ENCODE measurements at places on chromosomes 2 and 18. TPM values are rescaled to one million over a fixed set of nuclear protein-coding genes. Genes with fewer than 3 reads are reported as not detected.

DNA sequence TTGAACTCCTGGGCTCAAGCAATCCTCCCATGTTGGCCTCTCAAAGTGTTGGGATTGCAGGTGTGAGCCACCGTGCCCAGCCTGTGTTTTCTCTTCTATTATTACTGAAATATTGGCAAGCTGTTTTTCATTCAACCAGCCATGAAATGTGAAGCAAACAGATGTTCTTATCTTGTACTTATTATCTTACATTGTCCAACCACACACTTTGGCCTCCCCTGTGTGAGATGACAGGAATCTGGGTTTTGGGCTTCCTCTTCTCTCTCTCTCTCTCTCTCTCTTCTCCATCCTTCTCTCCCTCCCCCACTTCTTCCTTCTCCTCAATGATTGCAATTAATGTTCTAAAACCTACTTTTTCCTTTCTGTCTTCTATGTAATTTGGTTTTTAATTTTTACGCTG lies 33.1 kb downstream of the RAMP1 start:
- DNase-seq: no peak

DNA sequence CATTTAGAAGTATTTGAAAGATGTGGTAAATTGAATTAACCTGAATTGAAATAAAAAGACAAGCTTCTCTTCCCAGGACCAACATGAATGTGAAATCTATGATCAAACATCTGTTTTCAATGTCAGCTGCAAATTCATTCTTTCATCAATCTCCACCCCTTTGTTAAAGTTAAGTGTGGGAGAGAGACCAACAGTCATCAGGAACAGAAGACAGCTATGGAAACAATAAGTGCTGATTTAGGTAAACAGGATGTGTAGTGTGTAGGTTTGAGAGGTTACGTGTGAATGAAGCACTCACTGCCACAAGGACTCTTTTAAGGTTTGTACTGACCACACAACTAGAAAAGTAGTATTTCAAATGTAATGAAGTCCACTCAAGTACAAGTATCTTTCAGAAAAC lies 1659.8 kb upstream of the CELF4 start:
- DNase-seq: no peak

- DNase-seq: no peak
These were observed 76.7 kb upstream of the CAVIN2 start for GRCh38 chr2:191923652-191923997.

DNA sequence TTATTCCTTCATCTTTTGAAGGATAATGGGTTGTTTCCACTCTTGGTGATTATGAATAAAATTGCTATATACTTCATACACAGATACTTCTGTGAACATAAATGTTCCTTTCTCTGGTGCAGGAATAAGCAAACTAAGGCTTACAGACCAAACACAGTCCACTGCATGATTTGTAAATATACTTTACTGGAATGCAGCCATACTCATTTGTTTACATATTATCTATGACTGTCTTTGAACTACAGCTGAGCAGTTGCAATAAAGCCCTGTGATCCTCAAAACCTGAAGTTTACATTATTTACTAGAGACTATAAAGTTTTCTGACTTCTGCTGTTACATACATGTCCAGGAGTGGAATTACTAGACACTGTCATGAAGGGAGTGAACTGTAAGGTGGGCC lies 381.0 kb upstream of the CNTNAP5 start:
- no peak for DNase-seq

DNA sequence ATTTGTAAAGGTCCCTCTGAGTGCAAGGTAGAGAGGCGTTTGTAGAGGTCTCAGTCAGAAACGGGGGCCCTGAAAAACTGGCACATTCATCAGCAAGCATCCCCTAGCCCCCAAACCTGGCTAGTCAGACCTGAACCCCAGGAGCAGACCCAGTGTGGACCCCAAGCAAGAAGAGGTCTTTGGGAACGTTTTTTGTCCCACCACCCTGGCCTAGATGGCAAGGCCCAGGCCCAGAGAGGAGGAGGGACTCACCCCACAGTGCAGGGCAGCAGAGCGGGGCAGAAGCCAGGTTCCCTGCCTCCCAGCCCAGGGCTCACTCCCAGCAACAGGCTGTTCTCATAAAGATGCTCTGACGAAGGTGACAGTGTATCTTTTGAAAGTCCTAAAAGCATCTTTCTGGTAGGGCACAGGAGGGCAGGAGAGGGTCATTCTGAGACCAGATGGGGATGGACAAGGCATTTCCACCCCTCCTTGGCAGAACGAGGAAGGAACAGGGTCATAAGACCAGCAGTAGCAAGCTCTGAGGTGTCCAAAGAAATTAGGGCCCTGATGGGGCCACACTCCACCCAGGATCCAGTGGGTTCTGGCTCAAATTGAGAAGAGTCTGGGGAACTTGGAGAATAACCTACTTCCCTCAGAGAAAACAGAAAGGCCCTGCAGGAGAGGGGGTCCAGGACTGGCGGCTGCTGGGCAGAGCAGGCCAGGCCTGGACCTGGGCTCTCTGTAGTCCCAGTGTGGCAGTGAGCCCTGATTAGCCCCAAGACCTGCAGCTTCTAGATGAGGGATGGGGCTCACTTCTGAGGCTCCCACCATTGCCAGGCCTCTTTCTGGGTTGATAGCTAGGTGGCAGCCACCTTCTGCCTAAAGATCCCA lies 18.2 kb downstream of the ADRA2B start:
- DNase-seq: no peak

GRCh38 chr18:4016391-4017049 lies 438.6 kb downstream of the DLGAP1 start:
- no peak for DNase-seq

DNA sequence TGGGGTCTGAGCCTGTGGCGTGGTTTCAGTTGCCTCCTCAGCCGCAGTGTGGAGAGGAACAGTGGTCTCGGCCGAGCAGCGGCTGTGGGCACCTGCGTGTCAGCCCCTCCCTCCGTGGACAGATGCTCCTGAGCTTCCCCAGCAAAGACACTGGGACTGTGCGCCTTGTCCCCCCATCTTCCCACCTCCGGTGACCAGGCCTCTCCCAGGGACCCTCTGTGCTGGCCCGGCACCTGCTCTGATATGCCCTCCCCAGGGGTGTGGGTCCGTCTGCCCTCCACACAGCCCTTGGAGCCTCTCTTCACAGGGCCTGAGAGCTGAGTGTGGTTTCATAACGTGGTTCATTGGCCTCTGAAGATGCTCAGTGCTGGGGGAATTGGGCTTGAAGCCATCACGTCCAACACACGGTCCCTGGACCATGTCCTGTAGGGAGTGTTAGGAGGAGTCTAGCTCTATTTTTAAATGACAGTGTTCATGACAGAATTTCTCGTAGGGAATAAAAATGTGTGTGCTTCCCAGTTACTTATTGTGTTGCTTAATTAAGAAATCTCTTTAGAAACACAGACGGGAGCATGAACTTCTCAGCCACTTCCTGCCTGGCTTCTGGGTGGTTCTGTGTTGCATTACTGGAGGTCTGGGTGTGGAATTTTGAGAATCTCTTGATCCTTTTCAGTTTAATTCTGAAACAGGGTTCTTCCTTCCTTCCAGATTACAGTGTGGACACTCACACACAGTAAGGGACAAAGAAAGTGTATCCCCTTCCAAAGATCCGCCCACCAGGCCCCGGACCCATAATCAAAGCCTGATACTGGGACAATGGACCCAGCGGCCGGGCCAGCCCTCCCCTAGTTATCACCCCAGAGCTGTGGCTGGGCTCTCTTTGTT lies 110.7 kb downstream of the NFATC1 start:
- DNase-seq: no peak

DNA sequence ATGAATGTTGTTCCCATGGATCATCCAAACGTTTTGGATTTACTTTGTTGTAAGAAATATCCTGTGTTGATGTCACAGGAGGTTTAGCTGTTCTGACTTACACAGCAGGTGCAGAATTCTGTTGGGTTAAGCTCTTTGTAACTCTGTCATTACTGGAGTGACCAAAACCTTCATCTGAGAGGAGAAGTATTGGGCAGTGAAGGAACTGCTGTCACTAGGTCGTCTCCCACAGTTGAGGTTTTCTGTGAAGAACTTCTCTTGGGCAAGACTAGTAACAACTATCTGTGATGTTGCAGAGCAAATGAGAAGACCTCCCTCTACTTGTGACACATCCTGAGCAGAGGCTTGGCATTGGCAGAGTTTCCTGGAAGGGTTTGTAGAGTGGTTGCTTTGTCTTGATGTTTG lies 2.9 kb downstream of the SPTBN1 start:
- DNase-seq: peak; percentile 49

DNA sequence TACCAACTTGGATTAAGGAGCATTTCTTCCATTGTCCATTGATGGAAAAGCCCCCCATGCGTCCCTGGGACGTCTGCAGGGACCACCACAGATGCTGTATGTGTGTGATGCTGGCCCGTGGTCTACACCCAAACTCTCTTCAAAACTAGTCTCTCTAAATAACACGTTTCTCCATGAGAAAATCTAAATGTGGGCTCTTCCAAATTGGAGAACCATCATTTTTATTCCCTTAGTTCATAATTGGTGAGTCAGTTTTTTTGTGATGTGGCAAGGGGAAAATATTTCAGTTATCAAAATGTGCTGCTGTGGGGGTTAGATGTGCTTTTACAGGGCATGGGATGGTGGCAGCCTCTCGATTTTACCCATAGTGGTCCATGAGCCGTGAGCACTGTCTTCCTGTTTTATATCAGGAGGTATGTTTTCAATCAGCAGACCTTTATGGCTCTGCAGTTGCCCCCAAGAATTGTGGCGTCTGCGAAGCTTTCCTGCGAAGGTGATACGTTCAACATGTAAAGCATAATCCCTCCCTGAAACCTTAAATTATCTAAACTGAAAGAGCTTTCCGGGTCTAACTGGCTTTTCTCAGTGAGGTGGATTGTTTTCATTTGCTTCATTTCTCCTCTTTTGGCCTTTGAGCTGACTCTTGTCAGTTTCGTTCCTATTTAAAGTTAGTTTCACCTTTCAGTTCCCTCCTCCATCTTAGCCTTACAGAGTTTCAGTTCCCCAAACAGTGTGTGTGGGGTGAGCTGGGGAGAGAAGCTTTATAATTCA lies 78.4 kb downstream of the SETBP1 start:
- no peak for DNase-seq

GRCh38 chr18:30763902-30764350 lies 278.6 kb downstream of the DSC3 start:
- DNase-seq: no peak

GRCh38 chr18:56575819-56576663 lies 62.4 kb downstream of the TXNL1 start:
- peak; percentile 83 for DNase-seq

- no peak for DNase-seq
These were observed 118.1 kb downstream of the PRPF40A start for GRCh38 chr2:152598975-152599759.

- DNase-seq: no peak
These were observed 25.0 kb upstream of the TMBIM1 start for GRCh38 chr2:218317303-218317630.

- DNase-seq: no peak
These were observed 62.3 kb upstream of the CTIF start for GRCh38 chr18:48476550-48476917.

- DNase-seq: no peak
These were observed 38.8 kb downstream of the AOX1 start for GRCh38 chr2:200624658-200625057.

DNA sequence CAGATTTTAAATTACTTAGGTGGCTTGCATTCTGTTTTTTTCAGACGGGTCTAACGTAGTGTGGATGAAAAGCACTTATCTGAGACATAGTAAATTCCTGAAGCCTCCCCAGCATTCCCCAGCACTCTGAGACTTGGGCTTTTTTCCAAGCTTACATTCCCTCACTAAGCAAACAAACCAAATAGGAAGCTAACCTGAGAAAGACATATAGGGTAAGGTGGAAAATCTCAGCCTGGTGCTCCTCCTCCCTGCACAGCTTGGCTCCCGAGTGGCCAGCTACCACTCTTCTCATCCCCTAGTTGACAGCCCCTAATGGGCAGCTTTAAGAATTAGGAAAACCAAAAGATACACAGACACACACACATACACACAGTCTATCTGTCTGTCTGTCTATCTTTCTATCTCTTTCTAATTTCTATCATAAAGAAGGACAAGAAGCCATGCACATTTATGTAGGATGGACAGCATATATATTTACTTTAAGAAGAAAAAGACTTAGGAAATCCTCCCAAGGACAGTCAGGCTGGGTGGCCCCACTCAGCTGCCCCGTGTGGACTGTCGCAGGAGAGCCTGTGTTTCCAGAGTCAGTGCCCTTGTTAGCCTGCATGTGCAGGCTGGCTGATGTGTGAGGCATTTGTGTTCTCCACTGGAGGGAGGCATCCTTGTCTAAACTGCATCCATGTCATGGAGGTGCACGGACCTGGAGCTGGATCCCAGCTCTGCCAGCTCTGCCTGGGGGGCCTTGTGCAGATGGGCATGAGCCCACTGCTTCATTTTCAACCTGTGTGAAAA lies 8.2 kb downstream of the CNNM3 start:
- DNase-seq: no peak

RNF152 gene
- 0.07 TPM for total RNA-seq

CYTIP gene
- not detected for total RNA-seq

MAPK4 gene
- not detected for total RNA-seq

VAMP5 gene
- total RNA-seq: 1.9 TPM

COL4A4 gene
- 2.3 TPM for total RNA-seq

RTP5 gene
- not detected for total RNA-seq

C2orf72 gene
- total RNA-seq: 27.9 TPM

AQP12A gene
- not detected for total RNA-seq

MAP3K19 gene
- not detected for total RNA-seq

TMEM18 gene
- 39.4 TPM for total RNA-seq

RAB6C gene
- total RNA-seq: not detected

OXER1 gene
- total RNA-seq: not detected

CDH19 gene
- not detected for total RNA-seq

All from G401 (cell line).